ENCODE measurements at places on chromosomes 3 and 15.

DNA sequence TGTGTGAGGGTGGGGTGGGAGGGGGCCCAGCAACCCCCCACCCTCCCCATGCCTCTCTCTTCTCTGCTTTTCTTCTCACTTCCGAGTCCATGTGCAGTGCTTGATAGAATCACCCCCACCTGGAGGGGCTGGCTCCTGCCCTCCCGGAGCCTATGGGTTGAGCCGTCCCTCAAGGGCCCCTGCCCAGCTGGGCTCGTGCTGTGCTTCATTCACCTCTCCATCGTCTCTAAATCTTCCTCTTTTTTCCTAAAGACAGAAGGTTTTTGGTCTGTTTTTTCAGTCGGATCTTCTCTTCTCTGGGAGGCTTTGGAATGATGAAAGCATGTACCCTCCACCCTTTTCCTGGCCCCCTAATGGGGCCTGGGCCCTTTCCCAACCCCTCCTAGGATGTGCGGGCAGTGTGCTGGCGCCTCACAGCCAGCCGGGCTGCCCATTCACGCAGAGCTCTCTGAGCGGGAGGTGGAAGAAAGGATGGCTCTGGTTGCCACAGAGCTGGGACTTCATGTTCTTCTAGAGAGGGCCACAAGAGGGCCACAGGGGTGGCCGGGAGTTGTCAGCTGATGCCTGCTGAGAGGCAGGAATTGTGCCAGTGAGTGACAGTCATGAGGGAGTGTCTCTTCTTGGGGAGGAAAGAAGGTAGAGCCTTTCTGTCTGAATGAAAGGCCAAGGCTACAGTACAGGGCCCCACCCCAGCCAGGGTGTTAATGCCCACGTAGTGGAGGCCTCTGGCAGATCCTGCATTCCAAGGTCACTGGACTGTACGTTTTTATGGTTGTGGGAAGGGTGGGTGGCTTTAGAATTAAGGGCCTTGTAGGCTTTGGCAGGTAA lies 8.1 kb downstream of the FAM131A start:
- no peak for DNase-seq

- no peak for DNase-seq
Measured at GRCh38 chr15:68707386-68707785, 113.3 kb downstream of the ANP32A start.

DNA sequence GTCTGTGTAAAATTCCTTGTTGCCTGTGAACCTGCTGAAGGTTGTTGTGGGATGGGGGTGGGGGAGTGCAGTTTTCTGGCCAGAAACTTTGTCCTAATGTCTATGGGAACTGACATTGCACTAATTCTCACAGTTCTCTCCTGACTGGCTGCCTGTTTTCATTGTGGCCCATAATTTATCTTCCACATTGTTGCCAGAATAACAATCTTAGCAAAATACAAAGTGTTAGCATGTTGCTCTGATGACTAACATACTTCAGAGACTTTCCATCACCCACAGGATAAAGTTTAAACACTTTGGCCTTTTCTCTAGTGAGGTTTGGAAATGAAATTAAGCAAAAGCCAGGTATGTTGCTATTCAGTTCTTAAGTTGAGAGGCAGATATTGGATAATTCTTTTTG lies 81.4 kb upstream of the TBC1D5 start:
- no peak for DNase-seq

DNA sequence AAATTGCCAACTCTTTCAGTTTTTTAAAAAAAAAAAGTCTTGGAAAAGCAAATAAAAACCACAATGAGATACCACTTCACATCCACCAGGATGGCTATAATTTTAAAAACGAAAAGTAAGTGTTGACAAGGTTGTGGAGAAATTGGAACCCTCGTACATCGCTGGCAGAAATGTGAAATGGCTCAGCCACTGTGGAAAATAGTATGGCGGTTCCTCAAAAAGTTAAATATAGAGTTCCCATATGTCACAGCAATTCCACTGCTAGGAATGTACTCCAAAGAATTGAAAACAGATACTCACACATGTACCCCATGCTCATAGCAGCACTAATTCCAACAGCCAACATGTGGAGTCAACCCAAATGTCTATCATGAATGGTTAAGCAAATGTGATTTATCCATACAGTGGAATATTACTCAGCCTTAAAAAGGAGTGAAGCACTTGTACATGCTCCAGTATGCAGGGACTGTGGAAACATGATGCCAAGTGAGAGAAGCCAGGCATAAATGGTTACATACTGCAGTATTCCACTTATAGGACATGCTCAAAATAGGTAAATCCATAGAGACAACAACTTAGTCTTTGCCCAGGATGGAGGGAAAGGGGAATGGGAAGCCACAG lies 73.8 kb upstream of the PCSK6 start:
- no peak for DNase-seq

DNA sequence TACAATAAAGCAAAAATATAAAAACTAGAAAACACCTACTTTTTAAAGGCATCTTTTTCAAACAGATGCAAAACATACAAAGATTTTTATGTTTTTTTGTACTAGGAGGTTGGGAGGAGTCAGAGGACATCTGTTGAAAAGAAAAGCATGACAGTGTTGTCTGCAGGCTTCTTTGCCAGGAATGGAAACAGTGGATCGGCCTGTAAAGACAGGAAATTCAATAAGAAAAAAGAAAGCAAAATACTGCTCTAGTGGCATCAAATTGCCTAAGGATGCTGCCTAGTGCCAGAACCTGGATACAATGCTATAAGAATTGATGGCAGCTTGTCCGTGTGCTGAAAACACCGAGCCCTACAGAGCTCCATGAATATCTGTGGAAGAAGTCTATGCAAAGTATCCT lies 69.9 kb downstream of the TBC1D5 start:
- no peak for DNase-seq

Measured in CD4-positive, alpha-beta T cell treated with Interferon alpha-2 for 1 hour (primary cell).